Lung microvascular endothelial cell (primary cell): ENCODE measurements at places on chromosomes 4 and X. TPM values are rescaled to one million over a fixed set of nuclear protein-coding genes. Genes with fewer than 3 reads are reported as not detected.

Gene F11
- not detected in 2 replicates for total RNA-seq

Gene CXXC4
- under 0.01 TPM in 1 of 2 replicates, not detected in the other for total RNA-seq

Gene HPGD
- not detected in 2 replicates for total RNA-seq

Gene SHROOM3
- under 0.01 TPM in 2 replicates for total RNA-seq

Gene MAP3K15
- under 0.01 TPM in 2 replicates for total RNA-seq
